Mesendoderm (in vitro differentiated cells): ENCODE measurements at places on chromosomes 1 and 21.

DNA sequence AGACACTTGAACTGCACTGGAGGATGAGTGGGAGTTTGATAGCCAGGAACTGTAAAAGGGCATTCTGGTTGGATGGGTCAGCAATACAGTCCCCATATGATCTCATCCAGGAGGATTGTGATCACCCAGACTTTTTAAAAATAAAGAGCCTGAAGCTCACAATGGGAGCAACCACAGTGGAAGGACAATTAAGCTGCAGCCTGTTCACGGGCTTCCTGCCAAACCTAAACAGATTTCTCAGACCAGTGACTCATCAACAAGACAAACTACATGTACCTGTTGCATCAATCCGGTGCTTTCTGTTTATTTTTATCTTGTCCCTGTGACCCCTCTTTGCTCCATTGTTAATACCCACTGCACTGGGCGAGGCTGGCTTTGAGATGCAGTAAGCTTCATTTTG, 52.3 kb downstream of the PAPPA2 start:
- peak; percentile 37 for DNase-seq

GRCh38 chr1:17233675-17234320, 15.1 kb upstream of the PADI3 start:
- DNase-seq: peak; percentile 28

DNA sequence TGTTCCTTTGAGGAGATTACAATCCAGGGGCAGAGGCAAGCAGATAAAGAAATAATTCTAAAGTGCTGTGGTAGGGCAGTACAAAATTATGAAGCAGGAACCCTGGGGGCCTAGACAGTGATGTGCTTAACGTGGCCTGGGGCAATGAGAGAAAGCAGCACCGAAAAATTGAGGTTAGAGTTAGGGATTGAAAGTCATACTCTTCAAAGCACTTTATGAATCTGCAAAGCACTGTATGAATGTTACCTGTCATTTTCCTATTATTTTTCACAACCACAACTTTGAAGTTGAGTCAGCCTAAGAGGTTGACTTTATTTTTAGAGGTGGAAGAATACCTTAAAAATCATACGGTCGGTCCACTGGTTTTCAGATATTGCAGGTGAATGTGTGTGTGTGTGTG, 183.4 kb upstream of the NFIA start:
- no peak for DNase-seq

- peak; percentile 55 for DNase-seq
Measured at GRCh38 chr1:196115646-196116045, 492.6 kb downstream of the KCNT2 start.

DNA sequence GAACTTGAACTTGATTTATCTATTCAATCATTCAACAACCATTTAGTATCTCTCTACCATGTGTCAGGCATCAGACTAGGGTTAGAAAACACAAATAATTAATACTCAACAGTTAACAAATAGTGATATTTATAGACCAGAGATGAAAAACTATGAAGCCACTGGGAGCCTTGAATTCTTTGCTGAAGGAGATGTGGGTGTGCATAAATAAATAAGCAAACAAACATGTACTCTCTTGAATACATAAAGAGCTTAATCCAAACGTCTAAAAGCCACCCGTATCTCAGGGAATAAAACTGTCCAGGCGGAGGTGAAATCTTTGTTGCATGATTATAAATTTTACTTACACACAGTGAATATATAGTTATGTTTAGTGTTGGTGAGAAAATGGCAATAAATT, 165.7 kb downstream of the SLC45A1 start:
- no peak for DNase-seq
